ENCODE measurements at places on chromosomes 16 and 17.

DNA sequence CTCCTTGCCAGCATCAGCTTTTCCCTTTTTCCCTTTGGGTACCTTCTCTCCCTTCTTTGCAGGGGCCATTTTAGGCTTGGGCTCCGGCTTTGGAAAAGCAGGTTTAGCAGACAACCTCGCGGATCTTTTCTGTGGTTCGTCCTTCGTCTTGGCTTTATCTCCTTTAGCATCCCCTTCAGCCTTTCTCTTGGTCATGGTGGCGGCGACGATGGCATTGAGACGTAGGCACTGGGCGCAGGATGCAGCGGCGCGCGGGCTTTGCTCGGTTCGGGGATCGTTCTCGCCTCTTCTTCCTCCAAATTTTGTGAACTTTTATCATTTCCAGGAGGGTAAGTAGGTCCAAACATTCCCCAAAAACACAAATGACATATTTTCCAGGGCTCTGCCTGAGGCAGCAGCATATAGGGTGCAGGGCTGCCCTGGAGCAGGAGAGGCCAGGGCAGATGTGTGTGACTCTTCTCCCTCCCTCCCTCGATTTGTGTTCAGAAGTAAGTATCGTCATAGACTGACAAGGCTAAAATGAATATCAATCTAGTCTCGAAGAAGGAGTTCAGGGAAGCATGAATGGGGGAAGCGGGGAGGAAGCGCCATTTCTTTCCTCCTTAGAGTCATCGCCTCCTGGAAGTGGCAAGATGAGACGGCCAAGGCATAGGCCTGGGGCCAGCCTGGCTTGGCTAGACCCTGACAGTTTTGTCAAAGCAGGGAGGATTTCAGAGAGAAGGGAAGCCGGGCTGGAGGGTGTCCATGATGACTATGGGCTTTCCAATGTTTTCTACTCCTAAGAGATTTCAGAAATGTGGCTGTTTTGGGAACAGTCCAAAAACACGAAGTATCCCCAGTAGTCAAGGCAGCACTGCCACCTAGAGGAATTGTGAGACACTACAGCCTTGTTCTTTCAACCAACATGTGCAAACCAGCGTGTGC is 13.2 kb downstream of the CHCT1 start:
- peak; percentile 55 for DNase-seq

GRCh38 chr17:53722407-53722806 is 100.3 kb upstream of the KIF2B start:
- DNase-seq, result no peak

GRCh38 chr16:65869261-65869660 is 497.2 kb upstream of the CDH5 start:
- no peak for DNase-seq

DNA sequence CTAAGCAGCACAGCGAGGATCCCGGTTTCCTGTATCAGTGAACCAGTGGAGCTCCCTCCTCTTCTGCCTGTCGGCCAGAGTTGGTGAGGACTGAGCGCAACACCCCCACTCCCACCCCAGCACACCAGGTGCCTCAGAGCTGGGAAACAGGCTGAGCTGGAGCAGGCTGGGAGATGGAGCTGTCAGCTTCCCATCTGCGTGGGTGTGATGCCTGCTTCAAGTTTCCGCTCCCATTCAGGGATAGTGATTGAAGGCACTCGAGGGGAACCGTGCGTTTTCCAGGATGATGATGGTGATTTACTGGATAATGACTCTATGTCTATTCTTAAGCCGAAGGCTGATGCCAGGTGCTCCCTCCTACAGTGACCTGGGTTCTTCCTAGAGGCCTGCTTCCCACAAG is 144.5 kb downstream of the TMEM132E start:
- no peak for DNase-seq
